ENCODE measurements at places on chromosomes 7 and 10.
A peak's percentile ranks its signal among the peaks of the same experiment; 100 is the strongest.

GRCh38 chr7:74606101-74606908 is 51.2 kb upstream of the GTF2I start:
- no peaks in the 10 kb centered on the region for H3K36me3 ChIP-seq
- H3K4me1 ChIP-seq, result peaks cover 2% of the 10 kb centered on the region
- DNase-seq, result peak; percentile 62
- H3K27me3 ChIP-seq, result peaks cover 3% of the 10 kb centered on the region

DNA sequence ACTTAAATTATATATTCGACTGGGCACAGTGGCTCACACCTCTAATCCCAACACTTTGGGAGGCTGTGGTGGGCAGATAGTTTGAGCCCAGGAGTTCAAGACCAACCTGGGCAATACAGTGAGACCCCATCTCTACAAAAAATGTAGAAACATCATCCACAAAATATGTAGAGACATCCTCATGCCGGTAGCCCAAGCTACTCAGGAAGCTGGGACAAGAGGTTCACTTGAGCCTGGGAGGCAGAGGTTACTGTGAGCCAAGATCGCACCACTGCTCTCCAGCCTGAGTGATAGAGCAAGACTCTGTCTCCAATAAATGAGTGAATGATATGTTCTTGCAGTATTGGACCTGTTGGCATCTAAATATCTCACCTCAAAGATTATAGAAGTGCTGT is 22.6 kb upstream of the TNS3 start:
- H3K4me1 ChIP-seq, result peaks cover 5% of the 10 kb centered on the region
- H3K27ac ChIP-seq, result no peak overlapping the region
- no peak overlapping the region for H3K4me3 ChIP-seq
- no peaks in the 10 kb centered on the region for H3K36me3 ChIP-seq
- H3K27me3 ChIP-seq, result peaks cover 5% of the 10 kb centered on the region
- no peak for DNase-seq

GRCh38 chr10:92931597-92931996 is 83.3 kb downstream of the EXOC6 start:
- no peaks in the 10 kb centered on the region for H3K4me1 ChIP-seq
- no peak overlapping the region for H3K4me3 ChIP-seq
- H3K36me3 ChIP-seq, result peaks cover 13% of the 10 kb centered on the region
- no peaks in the 10 kb centered on the region for H3K27me3 ChIP-seq
- DNase-seq, result no peak
- no peak overlapping the region for H3K27ac ChIP-seq

- DNase-seq, result peak; percentile 56
- H3K36me3 ChIP-seq, result no peaks in the 10 kb centered on the region
- H3K4me3 ChIP-seq, result no peak overlapping the region
- peaks cover 5% of the 10 kb centered on the region for H3K27me3 ChIP-seq
Observed at GRCh38 chr10:13712837-13713581, 126.2 kb downstream of the PRPF18 start.

DNA sequence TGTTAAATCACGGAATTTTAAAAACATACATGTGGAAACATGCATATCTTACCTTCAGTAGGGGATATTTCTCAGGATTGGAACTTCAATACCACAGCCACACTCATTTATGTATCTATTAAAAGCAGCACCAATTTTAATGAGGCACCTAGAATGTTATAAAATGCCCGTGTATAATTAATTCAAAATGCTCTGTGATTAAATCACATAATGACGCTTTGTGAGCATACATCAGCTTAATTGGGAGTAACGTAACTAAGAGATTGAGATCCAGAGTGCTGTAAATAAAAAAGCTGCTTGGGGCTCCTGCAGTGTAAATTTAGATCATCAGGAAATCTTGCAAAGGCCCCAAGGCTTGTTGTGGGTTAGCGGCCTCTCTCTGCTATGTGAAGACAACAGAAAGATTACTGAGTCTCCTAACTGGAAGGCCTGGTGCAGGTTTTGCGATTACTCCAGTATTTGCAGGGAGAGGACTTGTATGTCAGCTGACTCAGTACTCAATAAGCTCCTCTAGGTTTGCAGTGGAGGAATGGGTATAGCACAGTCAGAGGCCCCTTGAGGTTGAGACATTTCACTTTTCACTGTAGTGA is 195.5 kb upstream of the PHYHIPL start:
- H3K4me1 ChIP-seq, result no peaks in the 10 kb centered on the region
- peaks cover 3% of the 10 kb centered on the region for H3K27me3 ChIP-seq
- H3K27ac ChIP-seq, result no peak overlapping the region
- DNase-seq, result no peak
- no peaks in the 10 kb centered on the region for H3K36me3 ChIP-seq

DNA sequence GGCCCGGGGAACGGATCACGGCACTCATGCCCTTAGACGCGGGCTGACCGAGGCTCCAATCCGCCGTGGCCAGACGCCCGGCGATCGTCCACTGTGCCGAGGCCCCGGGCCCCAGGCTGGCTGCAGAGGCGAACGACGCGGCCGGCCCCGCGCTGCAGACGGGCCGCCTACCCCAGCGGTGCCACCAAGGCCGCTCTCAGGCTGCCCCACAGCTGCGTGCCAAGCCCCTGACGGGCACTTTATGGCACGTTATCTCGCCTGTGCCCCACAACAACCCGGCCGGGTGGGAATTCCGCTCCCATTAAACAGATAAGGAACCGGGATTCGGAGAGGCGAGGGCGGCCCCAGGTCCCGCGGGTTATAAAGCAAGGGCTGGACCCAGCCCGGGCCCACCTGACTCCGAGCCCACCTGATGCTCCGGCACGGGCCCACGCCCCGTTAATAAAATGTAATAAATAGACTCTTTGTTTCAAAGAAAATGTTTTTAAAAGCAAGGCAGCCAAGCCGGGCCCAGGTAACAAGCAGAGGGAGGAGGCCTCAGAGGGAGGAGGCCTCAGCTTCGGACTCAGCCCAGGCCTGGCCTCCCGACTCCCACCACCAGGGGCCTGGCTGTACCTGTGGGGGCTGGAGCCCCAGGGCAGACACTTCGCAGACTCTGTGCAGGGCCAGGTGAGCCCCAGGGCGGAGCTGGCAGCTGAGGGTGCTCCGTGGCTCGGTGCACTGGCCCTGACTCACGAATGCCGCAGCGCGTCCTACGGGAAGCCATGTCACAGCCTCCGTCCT is 79.7 kb downstream of the FOXL3 start:
- no peaks in the 10 kb centered on the region for H3K27me3 ChIP-seq
- no peak overlapping the region for H3K4me3 ChIP-seq
- peaks cover 21% of the 10 kb centered on the region for H3K4me1 ChIP-seq
- H3K36me3 ChIP-seq, result no peaks in the 10 kb centered on the region
- DNase-seq, result no peak

Data from activated naive CD8-positive, alpha-beta T cell treated with anti-CD3 and anti-CD28 coated beads for 36 hours (primary cell).